ENCODE measurements at places on chromosomes 2 and 18.

DNA sequence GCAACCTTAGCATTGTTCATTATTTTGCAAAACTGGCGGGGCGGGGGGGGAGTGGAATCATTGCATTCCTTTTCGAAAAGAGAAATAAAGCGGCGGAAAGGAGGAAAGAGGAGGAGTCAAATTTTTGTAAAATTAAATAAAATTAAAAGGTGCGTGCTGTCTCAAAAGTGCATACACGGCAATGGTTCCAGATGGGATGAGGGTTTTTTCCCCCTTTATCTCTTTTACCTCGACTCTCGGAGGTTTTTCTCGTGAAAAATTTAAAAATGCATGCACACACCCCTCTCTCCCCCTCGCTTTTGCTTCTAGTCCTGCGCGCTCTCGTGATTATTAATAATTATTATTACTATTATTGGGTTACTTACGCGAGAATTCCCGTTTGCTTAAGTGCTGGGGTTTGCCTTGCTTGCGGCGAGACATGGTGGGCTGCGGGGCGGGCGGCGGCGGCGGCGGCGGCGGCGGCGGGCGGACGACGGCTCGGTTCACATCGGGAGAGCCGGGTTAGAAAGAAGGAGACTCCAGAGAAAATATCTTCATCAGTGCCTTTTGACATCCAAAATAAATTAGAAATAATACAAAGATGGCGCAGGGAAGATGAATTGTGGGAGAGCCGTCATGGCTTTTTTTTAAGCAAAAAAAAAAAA is 481 bp downstream of the BCL11A start:
- no peak for DNase-seq

- no peak for DNase-seq
Observed at GRCh38 chr2:98478088-98478551, 33.5 kb downstream of the INPP4A start.

GRCh38 chr2:170217778-170218251 is 39.9 kb downstream of the MYO3B start:
- no peak for DNase-seq

DNA sequence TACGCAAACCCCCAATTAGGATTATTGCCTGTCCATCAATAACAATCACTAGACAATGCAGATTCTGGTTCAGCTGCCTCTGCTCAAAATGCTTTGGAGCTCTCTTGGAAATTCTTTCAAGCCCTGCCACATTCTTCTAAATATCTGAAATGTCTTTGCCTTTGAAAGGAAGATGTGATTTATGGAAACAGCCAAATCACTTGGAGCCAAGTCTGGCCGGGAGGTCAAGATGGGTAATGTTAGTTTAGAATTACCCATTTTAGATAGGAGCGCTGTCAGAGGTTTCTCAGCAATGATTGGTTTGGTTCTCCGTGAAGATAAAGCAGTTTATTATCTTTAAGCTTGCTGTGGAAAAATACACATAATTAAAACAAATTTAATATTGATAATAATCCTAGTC is 306.7 kb downstream of the SETBP1 start:
- DNase-seq, result no peak

- no peak for DNase-seq
Observed at GRCh38 chr2:220044383-220044782, 417.0 kb downstream of the SLC4A3 start.

- no peak for DNase-seq
Observed at GRCh38 chr2:3704692-3705091, 1.3 kb downstream of the DCDC2C start.

- DNase-seq, result no peak
Observed at GRCh38 chr2:198478361-198478760, 674.0 kb downstream of the PLCL1 start.

DNA sequence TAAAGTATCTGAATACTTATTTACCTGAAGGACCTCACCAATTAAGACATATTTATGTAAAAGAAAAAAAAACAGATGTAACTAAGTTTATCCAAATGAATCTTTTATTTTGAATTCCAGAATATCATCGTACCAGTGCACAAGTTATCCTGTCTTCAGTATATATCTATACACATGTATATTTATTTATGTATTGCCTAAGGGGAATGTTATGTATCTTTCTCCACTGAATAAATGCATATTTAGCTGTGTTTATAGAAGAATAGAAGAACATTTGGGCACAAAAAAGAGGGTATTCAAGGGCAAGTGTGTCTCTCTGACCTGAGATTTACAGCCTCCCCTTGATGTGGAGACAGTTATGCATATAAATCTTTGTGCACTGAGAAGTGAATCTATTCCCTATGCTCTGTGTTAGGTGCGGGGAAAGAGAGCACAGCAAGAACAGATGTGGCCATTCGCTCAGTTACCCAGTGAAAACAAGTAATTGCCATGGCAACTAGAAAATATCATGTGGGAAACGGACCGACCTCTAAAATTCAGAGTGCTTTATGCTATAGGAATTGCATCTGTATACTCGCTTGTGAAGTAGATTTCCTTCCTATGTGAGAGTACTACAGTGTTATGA is 39.5 kb upstream of the ASXL3 start:
- DNase-seq, result no peak

GRCh38 chr2:1740716-1741589 is 3.4 kb downstream of the PXDN start:
- DNase-seq, result no peak

GRCh38 chr2:79219383-79219988 is 59.9 kb upstream of the REG3A start:
- no peak for DNase-seq

DNA sequence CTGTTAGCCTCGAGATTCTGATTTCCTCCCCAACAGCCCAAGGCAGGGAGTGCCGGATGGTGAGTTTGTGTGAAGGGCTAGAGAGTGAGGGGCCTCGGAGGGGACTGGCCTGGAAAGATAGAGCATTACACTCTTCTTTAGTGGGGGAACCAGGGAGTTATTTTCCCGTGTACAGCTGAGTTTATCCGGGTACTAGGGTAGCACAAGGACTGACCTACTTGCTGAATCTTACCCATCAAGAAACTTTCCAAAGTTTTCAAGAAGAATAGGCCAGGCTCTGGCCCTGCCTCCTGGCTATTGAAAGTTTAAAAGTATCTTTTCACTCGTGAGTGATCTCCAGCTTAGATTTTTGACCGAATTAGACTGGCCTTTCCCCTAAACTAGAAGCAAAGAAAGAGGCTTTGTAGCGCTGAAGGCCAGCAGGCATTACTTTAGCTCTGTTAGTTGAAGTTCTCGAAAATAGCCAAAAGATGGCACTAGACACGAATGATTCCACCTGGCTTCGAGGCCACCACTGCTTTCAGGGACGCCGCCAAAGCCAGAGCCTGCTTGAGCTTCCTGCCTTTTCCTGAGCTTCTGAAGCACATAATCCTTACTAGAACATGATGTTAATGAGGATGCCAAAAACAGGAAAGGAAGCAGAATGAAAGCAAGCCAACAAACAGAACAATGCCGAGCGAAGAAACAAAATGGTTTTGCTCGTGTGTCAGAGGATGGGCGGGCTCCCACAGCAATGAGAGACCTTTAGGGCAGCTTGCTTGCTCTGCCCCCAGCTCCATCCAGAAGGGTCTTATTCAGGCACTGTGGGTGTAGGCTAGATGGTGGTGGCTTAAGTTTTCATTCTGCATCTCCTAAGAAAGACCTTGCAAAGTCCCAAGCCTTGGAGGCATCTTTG is 55.8 kb downstream of the TSN start:
- no peak for DNase-seq

DNA sequence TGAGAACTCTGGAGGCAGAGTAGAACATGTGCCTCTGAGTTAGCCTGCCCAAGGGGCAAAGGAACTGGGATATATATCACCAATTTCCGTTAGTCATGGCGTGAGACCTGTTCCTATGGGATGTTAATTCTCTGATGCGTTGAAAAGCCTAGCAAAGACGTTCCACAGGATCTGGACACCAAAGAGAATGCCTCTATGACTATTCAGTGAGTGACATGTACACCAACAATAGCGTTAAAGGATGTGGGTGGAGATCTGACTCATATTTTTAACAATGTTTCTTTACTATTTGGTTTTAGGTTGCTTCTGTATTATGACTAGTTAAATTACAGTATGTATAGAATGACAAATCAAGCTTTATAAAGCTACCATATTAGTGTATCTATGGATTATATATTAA is 320.9 kb upstream of the MC4R start:
- no peak for DNase-seq

- DNase-seq, result no peak
Observed at GRCh38 chr2:235098269-235098668, 146.5 kb downstream of the SH3BP4 start.

GRCh38 chr2:9179572-9180201 is 26.9 kb upstream of the ASAP2 start:
- no peak for DNase-seq

GRCh38 chr2:134413430-134413829 is 159.6 kb downstream of the MGAT5 start:
- DNase-seq, result no peak

DNA sequence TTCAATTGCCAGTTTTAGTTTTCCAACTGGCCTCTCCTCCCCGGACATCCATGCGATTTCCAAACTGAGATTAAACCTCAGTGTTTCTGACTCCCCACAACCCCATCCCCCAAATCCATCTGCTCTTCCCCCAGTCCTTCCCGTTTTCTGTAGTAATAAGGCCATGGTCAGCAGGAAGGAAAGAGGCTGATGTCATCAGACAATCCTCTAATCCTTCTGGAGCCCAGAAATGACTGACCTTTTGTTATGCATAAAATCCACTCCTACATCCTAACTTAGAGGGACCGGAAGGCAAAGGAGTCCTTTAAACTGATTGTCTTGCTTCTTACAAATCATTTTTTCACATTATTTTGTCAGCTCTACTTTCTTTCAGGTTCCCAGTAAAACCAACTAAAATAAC is 155.8 kb downstream of the INO80D start:
- DNase-seq, result no peak

- peak; percentile 77 for DNase-seq
Observed at GRCh38 chr2:44778671-44779476, 162.6 kb upstream of the SIX3 start.

- peak; percentile 2 for DNase-seq
Observed at GRCh38 chr2:224520064-224520463, 65.1 kb downstream of the CUL3 start.

DNA sequence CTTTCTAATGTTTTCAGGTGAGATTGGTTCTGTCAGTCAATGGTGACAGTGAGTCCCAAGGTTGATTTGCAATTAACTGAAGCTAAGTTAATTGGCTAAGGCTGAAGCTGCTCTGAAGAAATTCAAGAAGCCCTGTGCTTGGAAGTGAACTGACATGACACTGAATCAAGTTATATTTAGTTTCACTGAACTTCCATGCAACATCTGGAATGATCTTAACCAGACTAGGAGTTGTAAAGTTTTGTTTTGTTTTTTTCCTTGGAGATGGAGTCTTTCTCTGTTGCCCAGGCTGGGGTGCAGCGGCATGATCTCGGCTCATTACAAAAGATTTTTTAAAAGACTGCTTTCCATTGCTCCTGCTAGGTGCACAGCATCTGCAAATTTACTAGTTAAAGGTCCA is 11.4 kb downstream of the SERPINB5 start:
- DNase-seq, result no peak

GRCh38 chr2:46207591-46207990 is 89.6 kb upstream of the EPAS1 start:
- DNase-seq, result no peak

- DNase-seq, result no peak
Observed at GRCh38 chr2:86283411-86284030, 53.9 kb downstream of the REEP1 start.

DNA sequence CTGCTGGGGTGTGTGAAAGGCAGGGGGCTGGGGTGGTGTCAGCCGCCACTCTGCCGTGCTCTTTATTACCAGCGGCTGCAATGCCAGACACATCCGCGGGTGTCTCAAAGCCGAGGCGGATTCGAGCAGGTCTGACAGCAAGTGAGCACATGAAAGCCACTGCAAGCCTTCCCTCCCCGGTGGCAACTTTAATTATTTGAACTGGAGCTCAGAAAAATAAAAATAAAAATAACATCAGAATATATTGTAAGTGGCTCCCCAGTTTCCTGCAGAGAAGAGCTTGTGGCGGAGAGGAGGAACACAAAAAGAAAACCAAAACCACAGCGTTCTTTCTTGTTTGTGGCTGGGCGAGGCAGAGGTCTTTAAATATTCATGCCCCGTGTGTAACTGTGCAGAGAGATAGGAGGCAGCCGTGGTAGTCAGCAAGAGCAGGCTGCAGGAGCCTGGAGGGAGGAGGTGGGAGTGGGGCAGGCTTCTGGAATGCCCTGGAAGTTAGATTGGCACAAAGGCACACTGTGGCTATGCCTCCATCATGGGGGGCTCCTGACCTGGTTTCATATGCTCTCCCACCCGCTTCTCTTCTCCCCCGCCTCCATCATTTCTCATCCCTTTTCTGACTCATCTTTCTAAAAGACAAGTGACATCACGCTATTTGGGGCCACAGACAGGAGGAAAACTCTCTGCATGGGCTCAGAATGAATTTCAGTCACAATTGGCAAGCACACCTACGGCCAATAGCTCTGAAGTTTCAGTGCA is 199.8 kb downstream of the CLIP4 start:
- DNase-seq, result no peak

DNA sequence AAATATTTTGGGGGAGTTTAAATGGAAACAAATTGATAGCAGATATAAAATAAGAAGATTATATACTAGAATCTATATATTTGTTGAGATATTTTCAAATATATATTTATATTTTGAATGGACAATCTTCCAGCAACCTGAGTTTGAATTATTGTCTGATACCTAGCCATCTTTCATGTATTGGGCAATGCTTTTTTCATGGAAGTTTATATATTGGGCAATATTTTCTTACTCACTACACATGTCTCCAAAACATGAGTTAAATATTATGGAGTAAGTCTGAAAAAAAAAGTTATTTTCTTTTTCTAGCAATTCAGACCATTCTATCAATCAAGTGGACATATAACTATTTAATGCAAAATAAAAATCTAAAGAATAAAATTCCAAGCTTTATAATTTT is 295.2 kb downstream of the NYAP2 start:
- DNase-seq, result no peak

GRCh38 chr2:119739580-119740255 is 20.0 kb upstream of the PTPN4 start:
- no peak for DNase-seq

GRCh38 chr18:12408247-12408869 is 629 bp downstream of the PRELID3A start:
- DNase-seq, result no peak

GRCh38 chr2:104889291-104889959 is 35.5 kb downstream of the POU3F3 start:
- no peak for DNase-seq

All from GM18507 (cell line).